ENCODE measurements at places on chromosomes 1 and 21. TPM values are rescaled to one million over a fixed set of nuclear protein-coding genes. Genes with fewer than 3 reads are reported as not detected.

Gene FAM177B
- not detected for polyA plus RNA-seq

Gene TNNI3K
- 2.7 TPM for polyA plus RNA-seq

Gene GJB3
- polyA plus RNA-seq: 0.32 TPM

Gene LCE1E
- polyA plus RNA-seq: not detected

Gene REN
- 81.4 TPM for polyA plus RNA-seq

Gene AMY2A
- 0.30 TPM for polyA plus RNA-seq

Gene C1orf185
- polyA plus RNA-seq: not detected

Gene SLAMF1
- polyA plus RNA-seq: 0.09 TPM

Gene KCNK1
- 7.9 TPM for polyA plus RNA-seq

Gene KIF2C
- polyA plus RNA-seq: 22.7 TPM

Gene LGR6
- polyA plus RNA-seq: 1.5 TPM

Gene ADAM30
- polyA plus RNA-seq: not detected

Gene AP4B1
- 46.2 TPM for polyA plus RNA-seq

- no peak for DNase-seq
These were observed 90.6 kb downstream of the SDCCAG8 start for GRCh38 chr1:243346468-243346867.

- no peak for DNase-seq
These were observed 4.7 kb upstream of the THEM5 start for GRCh38 chr1:151858030-151858746.

GRCh38 chr1:8583031-8583430 is 234.4 kb downstream of the RERE start:
- DNase-seq: no peak

GRCh38 chr1:168767894-168768584 is 39.0 kb upstream of the DPT start:
- no peak for DNase-seq

DNA sequence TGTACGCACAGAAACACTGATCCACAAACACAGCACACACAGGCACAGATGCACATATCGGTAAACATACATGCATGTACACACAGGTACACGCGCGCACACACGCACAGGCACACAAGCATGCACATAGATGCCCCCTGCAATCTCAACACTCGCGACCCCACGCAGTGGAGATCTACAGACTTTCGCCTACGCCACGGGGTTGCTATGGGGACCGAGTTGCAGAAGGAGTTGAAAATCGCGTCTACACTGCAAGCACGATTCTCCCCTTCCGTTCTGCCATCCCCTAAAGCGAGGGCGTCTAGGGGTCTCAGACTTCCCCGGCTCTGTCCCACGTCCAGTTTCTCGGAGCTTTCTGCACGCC is 826 bp downstream of the TRIM17 start:
- DNase-seq: no peak

- no peak for DNase-seq
These were observed 148.2 kb upstream of the COL11A1 start for GRCh38 chr1:103256490-103256889.

DNA sequence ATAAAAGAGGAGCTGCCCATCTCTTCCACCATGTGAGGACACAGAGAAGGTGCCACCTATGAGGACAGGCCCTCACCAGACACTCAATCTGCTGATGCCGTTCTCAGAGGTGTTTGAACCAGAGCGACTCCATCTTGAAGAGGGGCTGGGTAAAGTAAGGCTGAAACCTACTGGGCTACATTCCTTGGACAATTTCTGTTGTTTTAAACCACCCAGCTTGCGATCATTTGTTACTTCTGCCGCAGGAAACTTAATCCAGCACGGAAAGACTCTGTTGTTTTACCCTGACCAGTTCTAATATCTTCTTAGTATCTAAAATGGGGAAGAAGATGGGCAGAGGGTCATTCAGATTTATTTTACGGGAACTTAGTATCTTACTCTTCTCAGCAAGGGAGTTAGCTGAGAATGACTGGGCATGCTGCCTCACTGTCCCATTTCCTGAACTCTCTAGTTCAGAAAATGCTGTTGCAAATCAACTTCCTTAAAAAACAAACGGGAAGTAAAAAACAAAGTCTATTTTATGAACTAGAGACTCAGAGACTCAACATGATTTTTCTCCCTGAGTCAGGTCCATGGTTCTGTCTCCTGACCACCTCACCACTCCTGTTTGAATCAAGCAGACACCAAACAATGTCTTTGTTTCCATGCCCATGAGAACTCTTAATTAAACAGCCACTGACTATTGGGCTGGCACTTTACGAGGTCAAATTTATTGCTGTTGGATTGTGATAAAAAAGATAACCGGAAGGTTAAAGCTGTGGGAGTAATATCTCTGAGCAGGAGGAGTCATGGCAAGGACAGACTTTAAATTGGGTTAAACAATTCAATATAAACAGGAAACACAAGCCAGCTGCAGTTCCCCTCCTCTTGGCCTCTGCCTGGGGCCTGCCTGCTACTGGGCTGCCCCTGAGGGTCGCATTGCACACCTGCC is 23.8 kb upstream of the IFNAR1 start:
- DNase-seq: no peak

- no peak for DNase-seq
These were observed 122.7 kb downstream of the SIK1 start for GRCh38 chr21:43304206-43304605.

DNA sequence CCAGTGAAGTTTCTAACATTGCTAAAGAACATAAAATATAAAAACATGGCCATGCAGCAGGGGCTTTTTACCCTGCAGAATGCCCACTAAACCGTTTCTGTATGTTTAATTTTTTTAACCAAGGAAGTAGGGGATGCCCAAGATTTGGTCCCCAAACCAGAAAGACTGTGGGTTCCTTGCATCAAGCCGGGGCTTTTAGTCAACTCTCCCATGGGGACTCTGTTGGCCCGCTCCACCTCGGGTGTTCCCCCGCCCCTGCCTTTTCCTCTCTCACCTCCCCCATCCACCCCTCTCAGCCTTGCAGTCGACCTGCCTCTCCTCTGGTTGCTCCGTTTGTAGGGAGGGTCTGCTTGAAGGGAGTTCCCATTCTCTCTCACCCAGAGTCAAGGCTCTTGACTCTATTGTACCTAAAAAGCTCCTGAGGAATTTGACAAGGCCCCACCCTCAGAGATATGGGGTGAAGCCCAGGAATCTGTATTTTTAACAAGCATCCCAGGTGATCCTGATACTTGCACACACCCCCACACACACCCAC is 117.5 kb downstream of the TOMM20 start:
- no peak for DNase-seq

- no peak for DNase-seq
These were observed 4.7 kb downstream of the POGK start for GRCh38 chr1:166843769-166844596.

DNA sequence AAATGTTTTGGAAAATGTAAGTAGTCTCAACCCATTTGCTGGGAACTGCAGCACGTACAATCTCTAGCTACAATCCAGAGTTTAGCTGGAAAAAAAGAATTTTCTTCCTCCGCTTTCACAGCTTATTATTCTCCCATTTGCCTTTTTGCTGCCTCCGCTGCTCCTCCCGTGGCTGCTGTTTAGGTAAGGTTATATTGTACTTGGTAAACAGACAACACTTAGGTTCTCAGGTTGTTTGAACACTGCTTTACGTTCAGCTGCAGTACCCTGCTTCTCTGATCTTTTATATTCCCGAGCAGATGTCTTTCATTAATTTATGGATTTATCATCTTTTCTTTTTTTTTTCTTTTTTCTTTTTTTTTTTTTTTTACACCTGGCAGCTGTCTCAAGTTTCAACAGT is 14.3 kb downstream of the PROX1 start:
- no peak for DNase-seq

DNA sequence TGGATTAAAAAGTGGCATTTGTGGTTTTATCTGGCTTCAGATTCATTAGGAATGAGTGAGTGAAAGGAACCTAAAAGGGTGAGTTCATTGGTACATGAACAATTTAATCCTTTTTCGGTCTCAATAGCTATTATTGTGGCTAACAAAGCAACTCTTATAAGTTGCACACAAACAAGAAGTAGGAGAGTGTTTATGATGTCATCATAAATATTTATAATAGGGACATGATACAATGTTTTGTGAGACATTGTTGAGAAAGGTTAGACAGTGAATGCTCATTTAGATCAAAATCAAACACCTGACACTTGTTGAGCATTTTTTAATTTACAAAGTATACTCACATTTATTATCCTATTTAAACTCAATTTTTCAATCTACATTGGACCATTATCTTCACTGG is 363.4 kb downstream of the PDE4B start:
- DNase-seq: no peak

- no peak for DNase-seq
These were observed 166.0 kb upstream of the IGSF21 start for GRCh38 chr1:17941431-17942189.

DNA sequence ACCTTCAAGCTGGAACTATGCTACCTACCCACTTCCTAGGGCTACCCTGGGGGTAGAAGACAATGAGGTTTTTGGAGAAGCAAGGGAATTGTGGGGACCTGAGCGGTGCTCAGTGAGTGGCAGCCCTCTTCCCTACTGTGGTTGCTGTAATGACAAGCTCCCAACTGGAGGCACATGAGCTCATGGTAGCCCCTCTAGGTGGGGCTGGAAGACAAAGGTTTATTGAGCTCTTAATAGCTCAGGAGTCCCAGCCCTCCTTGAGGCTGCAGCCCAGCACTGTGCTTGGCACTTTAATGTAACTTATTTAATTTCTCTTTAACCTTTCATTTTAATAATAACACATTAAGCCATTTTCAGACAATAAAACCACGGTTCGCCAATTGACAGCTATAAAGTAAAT is 528.9 kb downstream of the OMA1 start:
- no peak for DNase-seq

GRCh38 chr1:232468249-232468648 is 161.7 kb downstream of the SIPA1L2 start:
- DNase-seq: no peak

GRCh38 chr21:36004441-36004840 is 55.9 kb downstream of the SETD4 start:
- DNase-seq: no peak

GRCh38 chr1:156598731-156599432 is 2.4 kb downstream of the GPATCH4 start:
- no peak for DNase-seq

- DNase-seq: no peak
These were observed 8.1 kb upstream of the RCC2 start for GRCh38 chr1:17447501-17447992.

- peak; percentile 45 for DNase-seq
These were observed 32.3 kb upstream of the TARDBP start for GRCh38 chr1:10980094-10980577.

DNA sequence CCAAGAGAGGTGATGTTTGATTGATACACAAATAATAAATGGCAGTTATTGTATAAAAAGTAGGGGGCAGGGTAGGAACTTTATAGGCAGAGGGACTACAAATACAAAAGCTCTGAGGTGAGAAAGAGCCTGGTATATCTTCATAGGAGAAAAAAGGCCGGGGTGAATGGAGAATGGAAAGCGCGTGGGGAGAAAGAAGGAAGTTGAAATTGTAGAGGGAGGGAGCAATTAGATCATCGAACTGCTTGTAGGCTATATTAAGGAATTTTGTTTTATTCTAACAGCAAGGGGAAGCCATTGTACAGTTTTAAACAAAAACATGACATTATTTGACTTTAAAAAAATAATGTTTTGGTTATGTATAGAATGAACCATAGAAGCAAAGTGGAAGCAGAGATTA is 147.4 kb downstream of the PDE4B start:
- no peak for DNase-seq

- no peak for DNase-seq
These were observed 889 bp upstream of the CCNL2 start for GRCh38 chr1:1399872-1400575.

GRCh38 chr1:241589521-241589920 is 50.6 kb downstream of the CHML start:
- DNase-seq: no peak

- no peak for DNase-seq
These were observed 38.9 kb downstream of the CCDC18 start for GRCh38 chr1:93219443-93219842.

DNA sequence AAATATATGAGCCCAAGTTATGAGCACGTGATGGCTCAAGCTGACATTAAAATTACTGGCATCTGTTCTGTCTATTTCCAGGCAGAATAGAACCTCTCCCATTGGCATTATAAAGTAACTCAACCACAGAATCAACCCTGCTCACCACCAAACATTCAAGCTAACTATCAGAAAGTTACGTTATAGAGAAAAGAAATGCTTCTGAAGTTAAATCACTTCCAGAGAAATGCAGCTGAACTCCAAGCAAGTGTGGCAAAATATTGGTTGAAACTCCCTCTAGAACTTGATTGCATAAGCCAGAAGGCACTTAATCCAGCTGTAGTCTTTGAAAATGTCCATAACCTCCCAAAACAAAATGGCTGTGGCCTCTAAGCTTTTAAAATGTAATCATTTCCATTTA is 36.2 kb upstream of the UBE2U start:
- DNase-seq: no peak

DNA sequence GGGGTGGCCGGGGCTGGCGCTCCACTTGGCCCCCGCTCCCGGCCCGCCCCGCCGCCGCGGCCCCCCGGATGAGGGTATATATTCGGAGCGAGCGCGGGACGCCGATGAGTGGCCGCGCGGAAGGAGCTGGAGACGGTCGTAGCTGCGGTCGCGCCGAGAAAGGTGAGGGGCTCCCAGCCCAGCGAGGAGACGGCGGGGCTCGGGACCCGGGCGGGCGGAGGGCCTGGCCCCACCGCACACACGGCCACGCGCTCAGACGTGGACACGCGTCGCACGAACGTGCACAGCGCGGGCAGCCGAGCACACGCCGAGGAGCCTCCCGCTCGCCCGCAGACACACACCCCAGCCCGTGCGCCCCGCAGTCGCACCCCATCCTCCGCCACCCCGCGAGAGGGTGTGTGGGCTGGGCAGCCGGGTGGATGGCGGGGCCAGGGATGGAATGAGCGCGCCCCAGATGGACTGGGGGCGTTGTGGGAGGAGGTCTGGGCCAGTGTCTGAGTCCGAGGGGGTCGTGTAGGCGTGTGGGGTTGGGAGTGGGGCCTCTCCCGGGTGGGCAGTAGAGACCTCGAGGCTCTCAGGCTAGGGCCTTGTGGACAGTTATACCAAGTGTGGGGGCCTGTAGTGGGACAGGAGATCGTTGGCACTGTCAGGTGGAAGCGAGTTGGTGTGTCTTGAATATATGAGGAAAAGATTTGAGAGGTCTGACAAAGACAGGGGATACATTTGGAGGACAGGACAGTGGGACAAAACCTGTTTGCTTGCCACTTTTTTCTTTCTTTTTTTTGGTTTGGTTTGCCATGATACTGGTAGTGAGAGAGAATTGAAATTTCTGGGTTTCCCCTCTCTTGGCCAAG is at the start of gene UAP1:
TSS of gene UAP1 (plus strand) at position 107 of the 854 bp plus-strand sequence. CDS start 4,347 bp downstream, outside the sequence.
- no peak for DNase-seq

- DNase-seq: no peak
These were observed 43.8 kb downstream of the FGGY start for GRCh38 chr1:59340411-59341307.

- DNase-seq: no peak
These were observed 140.2 kb downstream of the TGFB2 start for GRCh38 chr1:218485241-218485928.
